Activated CD8-positive, alpha-beta T cell treated with anti-CD3 and anti-CD28 coated beads for 36 hours (primary cell): ENCODE measurements at places on chromosomes 5 and 9.

- no peak for DNase-seq
These were observed 112.6 kb downstream of the MACIR start for GRCh38 chr5:103371046-103371607.

DNA sequence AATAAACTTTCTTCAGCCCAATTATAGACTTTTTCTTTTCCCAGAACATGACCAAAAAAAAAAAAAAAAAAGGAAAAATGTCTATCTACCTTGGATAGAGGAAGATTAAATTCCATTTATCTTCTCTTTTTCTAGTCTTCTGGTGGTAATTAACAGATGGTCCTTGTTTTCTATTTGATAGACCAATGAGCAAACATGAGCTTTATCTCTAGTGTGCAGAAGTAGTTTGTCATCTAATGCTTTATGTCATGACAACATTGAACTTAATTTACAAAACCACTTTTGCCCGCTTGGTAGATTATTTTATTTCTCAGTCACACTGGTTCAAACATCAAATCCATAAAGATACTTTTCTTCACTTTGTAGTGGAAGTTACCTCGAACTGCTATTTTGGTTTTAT, 69.5 kb upstream of the ELL2 start:
- DNase-seq = no peak

- DNase-seq = no peak
These were observed at the start of gene GABRG2 for GRCh38 chr5:162067655-162068411. Gene GABRG2, plus strand, starts transcription at chr5:162067773. Its CDS starts 227 bp downstream, at chr5:162068000.

GRCh38 chr5:55241746-55242145, 8.3 kb upstream of the CCNO start:
- no peak for DNase-seq

DNA sequence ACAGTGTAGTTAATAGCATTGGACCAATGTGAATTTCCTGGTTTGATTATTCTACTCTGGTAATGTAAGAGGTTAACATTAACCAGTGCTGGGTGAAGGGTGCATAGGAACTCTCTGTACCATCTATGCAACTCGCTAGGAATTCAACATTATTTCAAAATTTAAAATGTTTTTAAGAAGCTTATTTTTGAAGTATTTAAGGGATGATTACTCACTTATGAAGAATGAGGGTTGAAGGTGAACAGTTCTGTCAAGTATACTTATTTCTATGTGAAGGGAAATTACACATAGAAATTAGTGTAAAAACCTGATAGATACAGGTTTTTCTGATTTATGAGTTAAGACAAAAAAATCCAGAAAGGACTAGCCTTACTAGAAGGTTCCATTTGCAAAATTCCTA, 165.8 kb downstream of the INSYN2B start:
- no peak for DNase-seq

DNA sequence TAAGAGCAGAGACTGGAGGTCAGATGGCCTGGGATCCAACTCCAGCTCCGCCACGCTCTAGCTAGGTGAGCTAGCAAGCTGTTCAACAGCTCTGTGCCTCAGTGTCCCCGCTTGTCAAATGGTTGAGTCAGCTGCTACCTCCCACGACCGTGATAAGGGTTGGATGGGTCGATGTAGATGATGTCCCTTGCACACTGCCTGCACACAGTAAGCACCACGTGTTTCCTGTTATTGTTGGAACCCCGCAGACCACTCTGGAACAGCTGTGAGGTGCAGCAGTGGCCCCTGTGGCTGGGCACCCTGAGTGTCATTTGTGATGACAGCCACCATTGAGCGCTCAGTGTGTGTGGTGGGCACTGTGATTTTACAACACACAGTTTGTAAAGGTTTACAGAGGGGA, 54.0 kb upstream of the CTSL start:
- no peak for DNase-seq

GRCh38 chr5:43702815-43703214, 99.8 kb downstream of the NNT start:
- DNase-seq = no peak

DNA sequence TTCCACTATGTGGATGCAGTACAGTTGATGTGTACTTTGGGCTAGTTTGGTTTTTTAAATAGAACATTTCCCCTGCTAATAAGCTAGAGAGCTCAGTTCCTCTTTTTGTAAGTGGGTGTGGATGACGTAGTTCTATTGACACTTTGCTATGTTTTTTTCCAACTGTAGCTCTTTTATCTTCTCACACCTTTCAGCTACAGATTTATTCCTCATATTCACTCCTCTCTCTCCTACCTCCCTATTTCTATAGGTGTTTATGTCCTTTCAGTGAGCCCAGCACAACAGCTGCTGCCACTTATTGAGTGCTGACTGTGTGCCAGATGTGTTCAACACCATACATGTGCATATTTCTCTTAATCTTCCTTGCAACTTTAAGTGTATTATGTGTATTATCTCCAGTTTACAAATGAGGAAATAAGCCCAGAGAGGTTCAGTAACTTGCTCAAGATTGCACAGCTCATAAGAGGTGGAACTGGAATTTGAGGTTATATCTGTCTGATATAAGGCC, 215.7 kb downstream of the SEMA6A start:
- no peak for DNase-seq

DNA sequence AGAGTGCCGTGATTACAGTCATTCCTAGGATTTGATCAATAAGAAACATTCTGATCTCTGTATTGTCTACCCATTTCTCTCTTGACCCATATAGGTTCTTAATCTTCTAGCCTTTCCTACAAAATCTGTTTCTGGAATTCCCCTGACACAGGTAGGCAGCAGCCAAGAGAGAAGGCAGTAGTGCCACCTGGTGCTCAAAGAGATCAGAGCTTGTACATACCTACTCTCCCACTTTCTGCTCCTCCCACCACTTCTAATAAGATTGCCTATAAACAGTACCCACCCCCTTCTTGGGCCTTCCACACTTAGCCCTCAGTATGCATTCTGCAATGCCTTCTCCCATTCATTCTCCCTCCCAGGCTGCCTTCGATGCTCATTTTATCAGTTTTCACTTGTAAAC, 117.4 kb upstream of the RORB start:
- peak; percentile 51 for DNase-seq

DNA sequence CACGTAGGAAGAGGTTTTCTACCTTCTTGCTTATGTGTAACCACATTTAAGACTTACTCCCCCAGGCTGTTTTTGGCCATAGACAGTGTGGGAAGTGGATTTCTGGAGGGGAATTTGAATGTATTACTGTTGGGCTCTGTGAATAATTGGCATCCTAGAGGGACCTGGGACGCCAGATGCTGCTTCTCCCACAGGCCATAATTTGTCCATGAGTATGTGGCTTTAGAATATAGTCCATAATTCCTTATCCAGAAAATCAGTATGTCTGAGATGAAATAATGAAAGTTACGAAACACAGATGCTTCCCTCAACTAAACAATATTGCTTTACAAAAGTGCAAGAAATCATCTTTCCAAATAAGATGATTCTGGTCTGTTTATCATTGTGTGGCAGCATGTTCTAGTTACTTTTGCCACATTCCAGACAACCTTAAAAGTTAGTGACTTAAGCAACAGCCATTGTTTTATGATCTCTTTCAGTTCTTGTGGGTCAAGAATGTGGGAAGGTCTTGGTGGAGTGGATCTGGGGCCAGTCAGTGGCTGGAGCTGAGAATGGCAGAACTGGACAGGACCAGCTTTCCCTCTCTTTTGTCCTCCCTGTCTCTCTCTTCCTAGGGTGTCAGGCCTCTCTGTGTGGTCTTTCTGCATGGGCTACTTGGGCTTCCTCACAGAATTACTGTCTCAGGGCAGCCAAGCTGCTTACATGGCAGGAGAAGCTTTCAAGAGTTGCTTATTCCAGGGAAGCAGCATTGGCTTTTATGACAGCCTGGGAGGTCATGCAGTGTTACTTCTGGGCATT, 79.4 kb downstream of the FBXL7 start:
- DNase-seq = no peak

GRCh38 chr9:35656348-35656747, 1.5 kb downstream of the RMRP start:
- no peak for DNase-seq
